Suppressor macrophage treated with lipopolysaccharide for 1 hour (primary cell): ENCODE measurements at places on chromosomes 13 and 19.

GRCh38 chr19:17401628-17402027 is 3.8 kb downstream of the BST2 start:
- no peak for DNase-seq

- DNase-seq = peak; percentile 69
Observed at GRCh38 chr19:4722671-4723594, 709 bp downstream of the DPP9 start.

- no peak for DNase-seq
Observed at GRCh38 chr19:18441804-18442788, 4.2 kb upstream of the ISYNA1 start.

- peak; percentile 40 for DNase-seq
Observed at GRCh38 chr19:13637664-13638063, 126.7 kb upstream of the MRI1 start.

GRCh38 chr19:35211545-35212230 is 16.9 kb downstream of the FAM187B start:
- DNase-seq = peak; percentile 33

DNA sequence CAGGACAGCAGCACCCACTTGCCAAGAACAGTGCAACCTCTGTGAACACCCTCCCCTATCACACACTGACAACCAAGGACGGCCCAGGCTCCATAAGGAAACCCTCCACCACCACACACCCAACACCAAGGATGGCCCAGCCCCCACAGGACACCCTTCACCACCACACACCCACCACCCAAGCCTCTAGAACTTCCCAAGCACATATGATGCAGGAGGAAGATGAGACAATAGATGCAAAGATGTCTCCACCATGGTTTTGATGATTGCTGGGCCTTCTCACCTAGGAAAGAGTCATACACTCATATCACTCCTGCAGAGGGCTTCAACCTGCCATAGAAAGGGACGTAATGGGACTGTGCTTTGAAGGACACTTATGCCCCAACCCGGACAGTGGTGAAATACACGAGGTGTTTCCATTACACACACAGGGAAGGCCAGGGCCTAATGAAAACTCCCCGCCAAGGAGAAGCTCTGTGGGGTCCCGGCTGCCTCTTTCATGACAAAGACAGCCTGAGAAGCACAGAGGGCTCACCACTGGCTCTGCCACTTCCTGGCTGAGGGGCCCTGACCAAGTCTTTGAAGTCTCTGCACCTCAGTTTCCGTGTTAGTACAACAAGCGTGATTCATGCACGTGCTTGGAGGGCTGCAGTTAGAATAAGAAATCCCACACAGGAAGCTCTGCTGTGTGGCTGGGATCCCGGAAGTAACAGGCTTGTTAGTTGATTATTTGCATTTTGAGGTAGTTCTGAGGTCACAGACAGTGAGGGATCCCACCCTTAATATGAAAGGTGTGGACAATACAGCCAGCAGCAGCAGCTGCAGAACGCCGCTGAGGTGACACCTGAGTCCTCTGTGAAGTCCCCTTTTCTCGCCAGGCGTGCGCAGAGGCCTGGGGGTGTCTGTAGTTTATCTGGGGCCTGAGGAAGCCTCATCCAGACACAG is 61.9 kb upstream of the ATP12A start:
- peak; percentile 33 for DNase-seq

- DNase-seq = no peak
Observed at GRCh38 chr13:66468656-66469055, 761.5 kb downstream of the PCDH9 start.

DNA sequence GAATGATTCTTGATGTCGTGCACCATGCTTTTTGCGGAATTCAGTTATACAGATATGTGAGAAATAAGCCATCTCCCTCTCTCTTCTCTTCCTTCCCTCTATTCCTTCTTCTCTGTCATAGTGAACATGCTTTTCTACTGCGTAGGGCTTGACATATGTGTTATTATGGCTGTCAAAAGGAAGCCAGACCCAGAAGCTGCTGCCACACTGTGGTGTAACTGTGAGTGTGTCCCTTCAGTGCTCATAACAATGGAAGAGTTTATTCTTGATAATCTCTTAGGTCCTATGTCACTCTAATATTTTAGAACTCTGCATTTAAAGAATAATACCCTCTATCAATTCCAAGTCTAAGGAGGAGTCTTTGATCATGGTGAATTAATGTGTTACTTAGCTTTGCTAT is 208.9 kb upstream of the TMTC4 start:
- DNase-seq = no peak

DNA sequence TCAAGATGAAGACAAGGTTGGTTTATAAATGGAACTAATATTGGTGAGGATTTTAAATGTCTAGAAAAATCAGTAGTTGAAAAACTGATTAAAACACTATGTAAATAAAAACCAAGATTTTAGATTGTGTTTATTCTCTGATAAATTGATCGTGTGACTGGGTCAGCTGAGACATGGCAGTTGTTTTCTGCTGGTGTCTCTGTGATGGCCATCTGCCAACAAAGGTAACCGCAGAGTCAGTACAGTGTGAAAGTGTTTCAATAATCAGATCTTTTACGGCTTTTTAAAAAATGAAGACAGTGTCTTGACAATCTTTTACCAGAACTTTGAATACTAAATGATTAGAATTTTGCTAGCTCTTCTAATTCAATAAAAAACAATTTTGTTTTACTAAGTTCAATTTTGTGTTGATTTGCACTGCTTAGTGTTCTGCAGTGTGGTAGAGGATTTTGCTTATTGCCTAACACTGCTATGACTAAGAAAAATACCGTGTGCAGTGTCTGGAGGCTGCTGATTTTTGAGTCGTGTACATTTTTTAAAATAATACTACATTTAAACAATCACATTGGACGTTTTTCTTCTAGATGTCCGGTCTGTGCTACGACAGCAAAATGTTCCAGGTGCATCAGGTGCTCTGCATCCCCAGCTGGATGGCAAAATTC is 32.7 kb upstream of the GPR183 start:
- peak; percentile 45 for DNase-seq

DNA sequence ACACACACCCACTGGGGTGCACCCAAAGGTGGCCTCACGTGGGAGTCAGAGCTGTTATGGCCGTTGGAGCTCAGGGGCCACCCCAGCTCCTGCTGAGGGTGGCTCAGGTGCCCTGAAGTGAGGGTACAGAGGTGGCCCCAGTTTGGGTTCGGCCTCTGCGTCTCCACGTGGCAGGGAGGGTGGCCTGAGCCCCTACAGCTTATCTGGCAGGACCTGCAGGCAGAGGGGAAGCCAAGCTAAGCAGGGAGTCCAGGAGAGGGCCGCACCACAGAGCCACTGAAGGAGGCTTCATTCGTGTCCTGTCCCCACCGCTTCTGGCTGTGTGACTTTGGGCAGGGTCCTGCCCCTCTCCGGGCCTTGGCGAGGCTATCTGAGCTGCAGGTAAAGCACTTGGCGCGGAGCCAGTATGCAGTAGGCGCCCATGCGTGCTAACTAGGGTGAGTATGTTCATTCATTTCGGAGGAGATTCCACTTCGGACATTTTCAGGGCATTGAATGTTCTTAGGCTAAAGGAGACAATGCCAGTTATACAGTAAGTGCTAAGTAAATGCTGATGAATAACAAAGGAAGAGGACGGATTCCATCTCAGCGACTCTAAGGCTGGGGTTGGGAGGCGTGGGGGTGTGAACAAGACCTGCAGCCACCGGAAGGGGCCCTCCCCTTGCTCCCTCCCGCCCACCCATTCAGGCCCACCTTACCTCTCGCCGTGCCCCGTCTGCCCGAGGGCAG is 4.9 kb downstream of the REX1BD start:
- no peak for DNase-seq

GRCh38 chr13:99960663-99961311 is 10.8 kb downstream of the ZIC5 start:
- no peak for DNase-seq

GRCh38 chr19:56125806-56126590 is 4.9 kb upstream of the ZNF787 start:
- no peak for DNase-seq

GRCh38 chr19:14505488-14506239 is 9.7 kb upstream of the GIPC1 start:
- DNase-seq = peak; percentile 85

DNA sequence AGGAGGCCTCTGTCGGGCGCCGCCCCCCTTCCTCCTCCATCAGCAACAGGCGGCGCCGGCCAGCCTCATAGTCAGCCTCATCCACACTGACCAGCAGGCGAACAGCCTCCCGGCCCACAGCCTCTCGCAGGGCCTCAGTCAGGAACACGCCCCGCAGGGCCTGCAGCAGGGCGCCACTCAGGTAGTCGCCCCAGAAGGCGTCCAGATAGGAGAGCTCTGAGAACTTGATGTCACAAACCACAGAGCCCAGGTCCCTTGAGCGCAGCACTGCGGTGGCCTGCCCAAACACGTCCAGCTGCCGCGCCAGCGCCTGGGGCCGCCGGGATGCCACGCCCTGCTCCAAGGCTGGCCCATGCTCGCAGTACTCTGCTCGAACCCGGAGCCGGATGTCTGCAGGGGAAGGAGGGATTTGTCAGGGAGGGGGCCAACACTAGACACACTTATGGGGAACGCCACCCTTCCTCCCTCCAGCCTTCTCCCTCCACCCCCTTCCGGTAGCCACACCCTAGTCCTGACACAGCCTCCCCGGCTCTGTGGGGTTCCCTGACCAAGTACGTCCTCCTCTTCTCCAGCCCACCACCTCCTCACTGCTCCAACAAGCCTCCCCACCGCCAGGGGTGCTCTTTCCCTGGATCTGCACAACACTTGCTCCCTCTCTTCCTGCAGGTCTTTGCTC is 17.9 kb downstream of the DEDD2 start:
- peak; percentile 87 for DNase-seq

GRCh38 chr13:98171900-98172589 is 5.0 kb downstream of the RNF113B start:
- no peak for DNase-seq

DNA sequence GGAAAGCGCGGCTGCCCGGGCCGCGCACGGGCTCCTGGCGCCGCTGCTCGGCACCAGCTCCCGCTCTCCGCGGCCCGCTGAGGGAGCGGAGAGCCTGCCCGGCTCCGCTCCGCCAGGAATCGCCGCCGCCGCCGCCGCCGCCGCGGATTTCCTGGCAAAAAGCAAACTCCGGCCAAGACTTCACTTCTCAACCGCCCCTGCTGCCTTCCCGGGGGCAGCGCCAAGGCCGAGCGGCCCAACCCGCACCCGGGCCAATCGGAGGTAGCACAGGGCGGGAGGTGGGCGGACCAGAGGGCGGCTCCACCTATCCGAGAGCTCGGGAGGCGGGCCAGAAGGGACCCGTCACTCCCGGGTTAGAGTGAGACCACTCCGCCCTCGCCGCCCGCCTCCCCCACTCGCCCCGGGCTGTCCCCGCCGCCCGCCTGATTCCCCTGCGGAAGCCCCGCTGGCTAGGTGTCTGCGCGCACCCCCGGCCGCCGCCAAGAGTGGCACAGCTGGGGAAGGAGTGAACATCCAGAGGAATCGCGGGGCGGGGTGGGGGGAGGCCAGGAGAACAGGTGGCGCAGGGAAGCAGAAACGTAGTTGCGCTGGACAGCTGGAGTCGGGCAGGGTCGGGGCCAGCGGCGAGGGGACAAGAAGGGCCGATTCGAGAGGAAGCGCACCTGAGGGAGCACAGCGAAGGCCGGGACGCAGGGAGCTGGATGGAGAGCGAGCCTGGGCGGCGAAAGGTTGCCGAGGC is at the start of gene LNX2:
Gene LNX2 (minus strand): TSS at position 153 of the 739 bp plus-strand sequence. CDS start 38,826 bp downstream, outside the sequence.
- peak; percentile 99 for DNase-seq

- no peak for DNase-seq
Observed at GRCh38 chr13:102881819-102882686, 36.2 kb downstream of the ERCC5 start.

- no peak for DNase-seq
Observed at GRCh38 chr13:114263578-114263977, 17.8 kb upstream of the UPF3A start.

GRCh38 chr19:57578487-57579205 is at the start of gene ZNF416:
Gene ZNF416, minus strand, starts transcription at chr19:57578911. Its CDS starts 207 bp downstream, at chr19:57578704.
- DNase-seq = peak; percentile 99

- DNase-seq = no peak
Observed at GRCh38 chr13:24502533-24503378, 9.8 kb downstream of the PARP4 start.

GRCh38 chr13:112448621-112449544 is 72.7 kb downstream of the SPACA7 start:
- no peak for DNase-seq

DNA sequence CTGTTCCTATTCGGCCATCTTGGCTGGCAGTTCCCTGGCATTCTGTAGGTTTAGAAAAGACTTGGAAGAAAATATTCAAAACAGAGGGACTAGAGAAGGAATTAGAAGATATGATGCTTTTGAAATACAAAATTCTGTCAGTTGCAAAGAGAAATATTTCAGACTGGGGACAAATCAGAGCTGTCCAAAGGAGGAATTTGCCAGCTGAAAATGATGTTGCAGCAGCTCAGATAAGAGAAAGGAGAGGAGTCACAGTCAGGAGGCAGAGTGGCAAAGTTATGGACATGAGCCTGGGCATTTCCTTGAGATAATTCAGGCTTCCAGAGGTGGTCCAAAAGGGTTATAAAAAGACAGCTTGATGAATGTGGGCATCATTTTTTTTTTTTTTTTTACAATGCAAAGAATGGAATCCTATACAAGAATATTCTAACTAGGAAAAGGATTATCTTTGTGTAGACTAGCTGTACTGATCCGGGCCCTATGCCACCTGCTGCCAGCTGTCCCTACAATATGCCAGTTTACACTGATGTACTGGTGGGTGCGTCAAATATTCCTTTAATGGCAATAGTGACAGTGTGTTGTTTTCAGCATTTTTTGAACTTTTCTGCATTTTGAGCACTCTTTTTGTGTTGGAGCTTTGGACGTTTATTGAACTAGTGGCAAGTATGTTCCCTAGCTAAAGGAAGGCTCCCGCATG is 31.8 kb upstream of the CBY2 start:
- DNase-seq = no peak

- peak; percentile 88 for DNase-seq
Observed at GRCh38 chr13:50208826-50209335, 193.6 kb downstream of the KCNRG start.

GRCh38 chr19:46513461-46514236 is 18.0 kb upstream of the PNMA8B start:
- peak; percentile 84 for DNase-seq

DNA sequence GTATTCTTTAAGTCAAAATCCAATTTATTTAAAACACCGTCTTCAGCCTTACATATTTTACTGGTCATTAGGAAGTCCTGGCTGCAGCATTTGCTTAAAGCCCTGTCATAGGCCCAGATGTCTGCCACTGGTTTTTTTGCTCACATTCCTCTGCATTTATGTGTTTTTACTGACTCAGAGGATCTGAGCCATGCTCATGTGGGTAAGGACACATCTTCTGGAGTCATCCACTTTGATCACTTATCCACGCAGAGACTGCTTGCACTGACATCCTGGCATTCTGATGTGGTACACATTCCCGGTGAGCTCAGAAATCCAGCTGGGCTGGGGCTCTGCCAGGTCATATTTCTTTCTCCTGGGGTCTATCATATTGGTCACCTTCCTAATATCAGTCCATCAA is 531.7 kb upstream of the ARGLU1 start:
- no peak for DNase-seq

DNA sequence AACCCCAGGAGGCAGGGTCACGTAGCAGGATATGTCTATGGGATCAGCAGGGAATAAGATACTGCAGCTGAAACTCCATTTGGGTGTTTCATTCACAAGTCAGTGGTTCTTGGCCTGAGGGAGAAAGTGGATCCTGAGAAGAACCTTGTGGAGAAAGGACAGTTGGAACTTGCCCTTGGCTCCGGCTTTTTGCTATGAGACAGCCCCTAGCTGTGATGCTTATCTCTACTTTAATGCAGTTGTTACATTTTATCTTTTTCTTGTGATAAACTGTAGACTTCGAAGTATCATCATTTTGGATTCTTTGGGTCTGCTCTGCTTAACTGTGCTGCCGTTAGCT is 6.0 kb upstream of the SCEL start:
- DNase-seq = no peak

GRCh38 chr13:108034909-108035410 is 180.4 kb downstream of the LIG4 start:
- no peak for DNase-seq

GRCh38 chr19:15320116-15320515 is 12.2 kb downstream of the BRD4 start:
- DNase-seq = no peak
